ENCODE measurements at places on chromosomes 3 and 15.

GRCh38 chr3:64150623-64151207 is 74.6 kb downstream of the PRICKLE2 start:
- peak; percentile 83 for DNase-seq

GRCh38 chr3:54822206-54822605 is 105.7 kb downstream of the LRTM1 start:
- no peak for DNase-seq

- no peak for DNase-seq
Observed at GRCh38 chr3:42247576-42248027, 18.4 kb downstream of the CCK start.

- DNase-seq, result no peak
Observed at GRCh38 chr3:73419942-73420341, 204.8 kb downstream of the PDZRN3 start.

- no peak for DNase-seq
Observed at GRCh38 chr3:65788461-65788860, 250.3 kb downstream of the MAGI1 start.
